IPS DF 6.9 (cell line): ENCODE measurements at places on chromosomes 3 and 15.

DNA sequence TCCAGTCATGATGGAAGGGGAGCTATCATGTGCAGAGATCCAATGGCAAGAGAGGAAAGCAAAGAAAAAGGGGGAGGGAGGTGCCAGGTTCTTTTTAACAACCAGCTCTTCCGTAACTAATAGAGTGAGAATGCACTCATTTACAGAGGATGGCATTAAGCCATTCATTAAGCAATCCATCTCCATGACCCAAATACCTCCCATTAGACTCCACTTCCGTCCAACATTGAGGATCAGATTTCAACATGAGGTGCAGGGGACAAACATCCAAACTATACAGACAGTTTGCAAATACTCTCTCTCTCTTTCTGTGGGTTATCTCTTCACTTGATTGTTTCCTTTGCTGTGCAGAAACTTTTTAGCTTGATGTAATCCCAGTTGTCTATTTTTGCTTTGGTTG is 21.2 kb downstream of the ZDHHC23 start:
- DNase-seq, result no peak

- no peak for DNase-seq
These were observed 29.1 kb downstream of the RABL3 start for GRCh38 chr3:120713262-120713661.

DNA sequence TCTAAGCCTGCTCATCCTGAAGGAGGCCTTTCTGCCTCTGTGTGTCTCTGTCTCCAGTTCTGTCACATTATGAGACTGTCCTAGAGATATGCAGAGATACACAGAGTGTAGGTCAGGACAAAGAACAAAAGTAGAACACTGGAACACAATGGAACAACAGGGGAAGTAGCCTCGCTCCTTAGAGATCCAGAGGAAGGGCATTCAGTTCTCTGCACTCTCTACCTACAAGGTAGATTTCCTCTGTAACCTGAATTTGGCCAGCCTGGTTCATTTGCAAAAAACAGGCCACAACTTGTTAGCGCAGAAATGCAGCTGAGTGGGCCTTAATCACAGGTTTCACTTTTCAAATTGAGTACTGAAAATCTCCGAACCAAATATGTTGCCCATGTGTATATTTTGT is 19.4 kb downstream of the NEK10 start:
- no peak for DNase-seq

GRCh38 chr3:26081806-26082205 is 291.9 kb downstream of the OXSM start:
- DNase-seq, result no peak

GRCh38 chr15:81411051-81411450 is 37.0 kb upstream of the TMC3 start:
- no peak for DNase-seq
